ENCODE measurements at places on chromosomes 2 and 18.

GRCh38 chr18:55266981-55267380 lies 307.7 kb upstream of the CCDC68 start:
- DNase-seq, result no peak

- DNase-seq, result no peak
Measured at GRCh38 chr2:207692206-207693065, 19.0 kb upstream of the CCNYL1 start.

DNA sequence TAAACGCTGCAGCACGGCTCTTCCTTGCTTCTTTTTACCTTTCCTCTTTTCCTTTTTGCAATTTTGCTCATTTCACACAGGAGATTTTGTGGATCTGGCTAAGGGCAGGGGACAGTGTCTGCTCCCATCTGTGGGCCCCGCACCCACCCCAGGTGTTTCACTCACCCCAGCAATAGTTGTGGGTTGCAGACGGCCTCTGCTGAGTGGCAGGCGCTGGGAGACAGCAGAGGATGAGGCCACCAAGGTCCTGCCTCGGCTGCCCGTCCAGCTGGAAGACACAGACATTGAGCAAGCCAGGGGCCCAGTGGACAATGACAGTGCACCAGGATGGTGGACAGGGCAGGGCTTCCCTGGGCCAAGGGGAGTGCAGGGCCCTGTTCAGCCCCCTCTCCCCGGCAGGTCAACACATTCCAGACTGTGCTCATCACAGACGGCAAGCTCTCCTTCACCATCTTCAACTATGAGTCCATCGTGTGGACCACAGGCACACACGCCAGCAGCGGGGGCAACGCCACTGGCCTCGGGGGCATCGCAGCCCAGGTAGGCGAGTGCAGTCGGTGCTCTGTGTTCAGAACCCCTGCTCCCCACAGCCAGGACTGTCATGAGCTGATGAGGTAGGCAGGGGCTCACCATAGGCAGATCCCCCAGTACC lies 35.0 kb downstream of the SNED1 start:
- no peak for DNase-seq

GRCh38 chr2:75728614-75729419 lies 18.1 kb upstream of the GCFC2 start:
- DNase-seq, result no peak

DNA sequence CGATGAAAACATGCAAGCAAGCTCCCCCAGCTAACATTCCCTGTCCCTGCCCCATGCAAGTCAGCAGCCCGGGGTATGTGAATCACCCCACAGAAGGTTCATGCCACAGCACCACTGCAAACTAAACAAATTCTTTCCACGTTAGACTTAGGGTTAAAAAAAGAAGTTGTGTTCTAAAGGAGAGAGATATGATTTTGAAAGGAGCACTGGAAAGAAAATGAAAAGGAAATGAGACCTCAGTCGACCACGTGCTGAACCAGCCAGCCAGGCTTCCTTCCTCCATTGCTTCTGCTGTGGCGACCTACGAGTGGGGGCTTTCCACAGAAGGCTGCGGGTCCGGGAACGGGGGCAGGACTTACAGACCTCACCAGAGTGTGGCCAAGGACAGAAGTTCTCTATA lies 52.0 kb downstream of the ARL4C start:
- DNase-seq, result peak; percentile 83

DNA sequence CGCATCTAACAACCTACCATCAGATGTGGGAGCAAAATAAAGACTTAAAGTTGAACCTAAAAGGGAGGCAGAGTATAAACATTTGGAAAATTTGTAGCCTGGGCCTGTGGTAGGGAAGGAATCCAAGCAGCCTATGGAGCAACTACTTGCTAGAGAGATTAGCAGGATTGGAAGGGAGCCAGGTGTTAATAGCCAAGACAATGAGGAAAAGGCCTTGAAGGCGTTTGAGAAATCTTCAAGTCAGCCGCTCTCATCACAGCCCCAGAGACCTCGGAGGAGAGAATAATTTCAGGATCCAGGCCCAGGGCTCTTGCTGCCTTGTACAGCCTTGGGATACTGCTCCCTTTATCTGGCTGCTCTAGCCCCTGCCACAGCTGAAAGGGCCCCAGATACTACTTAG lies 219.7 kb downstream of the THSD7B start:
- DNase-seq, result no peak

GRCh38 chr2:9093324-9093723 lies 89.8 kb upstream of the MBOAT2 start:
- DNase-seq, result no peak

GRCh38 chr18:78737006-78737915 lies 242.4 kb upstream of the SALL3 start:
- DNase-seq, result no peak

DNA sequence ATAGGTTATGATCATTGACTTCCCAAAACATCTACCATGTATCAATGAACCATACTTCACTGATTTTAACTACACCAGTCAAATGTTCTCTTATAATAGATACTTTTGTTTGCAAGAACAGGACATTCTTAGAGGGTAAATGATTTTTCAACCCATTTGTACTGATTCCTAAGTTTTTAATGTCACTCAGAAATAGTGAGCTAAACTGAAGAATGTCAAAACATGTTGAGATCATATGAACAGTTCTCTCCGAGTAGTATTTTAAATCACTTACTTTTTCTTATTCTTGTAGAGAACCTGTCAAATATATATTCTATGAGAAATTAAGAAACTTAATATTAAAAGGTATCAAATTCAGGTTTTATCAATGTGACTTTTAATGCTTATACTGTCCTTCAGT lies 1362.9 kb upstream of the SLC39A10 start:
- no peak for DNase-seq

DNA sequence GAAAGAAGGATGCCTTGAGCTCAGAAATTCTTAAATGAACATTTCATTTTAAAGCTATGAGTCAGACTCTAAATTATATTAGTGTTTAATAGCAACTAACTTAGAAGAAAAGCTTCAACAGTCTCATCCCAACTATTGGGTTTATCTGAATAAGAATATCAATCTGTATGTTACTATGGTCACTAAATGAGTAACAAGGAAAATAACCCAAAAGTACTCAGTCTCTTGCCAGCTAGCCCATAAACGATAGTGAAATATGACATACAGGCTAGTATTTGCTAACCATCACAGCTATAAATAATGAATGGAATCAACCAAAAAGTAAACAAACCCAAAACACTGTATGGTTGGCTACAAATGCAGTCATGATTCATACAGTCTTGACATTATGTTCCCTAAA lies 174.9 kb downstream of the RAB3GAP1 start:
- DNase-seq, result peak; percentile 90

- no peak for DNase-seq
Measured at GRCh38 chr2:42052702-42053481, 5.1 kb downstream of the PKDCC start.

GRCh38 chr18:47263150-47263429 lies 11.6 kb upstream of the SKOR2 start:
- no peak for DNase-seq

DNA sequence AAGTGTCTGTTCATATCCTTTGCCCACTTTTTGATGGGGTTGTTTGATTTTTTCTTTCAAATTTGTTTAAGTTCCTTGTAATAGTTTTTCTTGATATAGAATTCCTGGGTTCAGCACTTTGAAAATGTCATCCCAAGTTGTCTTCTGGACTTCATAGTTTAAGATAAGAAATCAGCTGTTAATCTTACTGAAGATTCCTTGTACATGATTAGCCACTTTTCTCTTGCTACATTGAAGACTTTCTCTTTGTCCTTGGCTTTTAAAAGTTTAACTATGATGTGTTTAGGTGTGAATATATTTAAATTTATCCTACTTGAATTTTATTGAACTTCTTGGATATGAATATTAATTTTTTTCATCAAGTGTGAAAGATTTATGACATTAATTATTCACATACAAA lies 387.2 kb upstream of the CWC22 start:
- no peak for DNase-seq

DNA sequence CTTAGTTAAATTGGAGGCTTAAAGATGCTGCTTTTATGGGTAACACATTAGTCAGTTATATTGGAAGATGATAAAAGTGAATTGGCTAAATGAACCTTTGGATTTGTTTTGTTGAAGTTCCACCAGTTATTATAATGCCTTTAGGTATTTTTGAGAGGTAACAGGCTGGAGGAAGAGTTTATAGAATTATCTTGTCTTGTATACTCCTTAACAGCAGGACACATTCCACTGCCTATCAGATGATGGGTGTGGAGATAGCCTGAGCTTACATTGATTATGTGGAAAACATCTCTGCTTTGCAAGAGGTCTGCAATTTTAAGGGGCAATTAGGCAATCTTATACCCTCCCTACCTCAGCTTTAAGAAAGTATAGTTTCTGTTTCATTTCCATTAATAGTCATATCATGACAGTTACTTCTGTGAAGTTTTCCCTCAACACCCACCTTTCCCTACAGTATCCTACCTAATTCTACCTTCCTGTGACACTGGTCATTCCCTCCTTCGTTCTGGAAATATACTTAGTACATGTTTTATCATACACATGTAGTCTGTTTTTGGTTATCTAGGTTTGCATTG lies 403.7 kb upstream of the SPRED2 start:
- DNase-seq, result no peak

DNA sequence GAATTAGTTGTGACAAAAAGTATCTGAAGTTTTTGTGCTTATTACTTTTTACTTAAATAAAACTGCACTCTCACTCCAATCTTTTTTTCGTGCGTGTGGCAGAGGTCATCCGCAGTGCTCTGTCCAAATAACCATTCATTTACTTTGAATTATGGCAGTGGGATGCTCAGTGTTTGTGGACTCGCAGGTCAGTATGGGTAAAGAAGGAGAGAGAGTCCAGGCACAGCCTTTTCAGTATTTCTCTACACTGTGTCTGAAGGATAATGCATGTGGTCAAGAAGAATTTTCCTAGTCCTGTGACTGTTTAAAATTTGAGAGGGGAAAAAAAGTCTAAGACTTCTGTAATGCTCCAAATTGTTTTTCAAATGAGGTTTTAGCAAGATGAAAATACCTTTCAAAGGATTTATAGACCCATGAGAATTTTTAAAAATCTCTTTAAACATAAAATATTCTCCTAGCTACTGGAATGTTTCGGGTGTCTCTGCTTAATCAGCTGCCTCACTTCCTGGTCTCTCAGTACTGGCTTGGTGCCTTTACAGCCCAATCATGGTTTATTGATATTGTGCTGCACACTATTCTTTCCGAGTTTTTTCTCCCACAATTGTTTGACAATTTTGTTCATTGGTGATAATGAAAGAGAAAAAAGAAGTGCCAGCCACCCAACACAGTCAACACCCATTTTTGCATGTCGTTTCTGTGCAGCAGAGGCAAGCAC lies 453.2 kb downstream of the PTPRM start:
- no peak for DNase-seq

DNA sequence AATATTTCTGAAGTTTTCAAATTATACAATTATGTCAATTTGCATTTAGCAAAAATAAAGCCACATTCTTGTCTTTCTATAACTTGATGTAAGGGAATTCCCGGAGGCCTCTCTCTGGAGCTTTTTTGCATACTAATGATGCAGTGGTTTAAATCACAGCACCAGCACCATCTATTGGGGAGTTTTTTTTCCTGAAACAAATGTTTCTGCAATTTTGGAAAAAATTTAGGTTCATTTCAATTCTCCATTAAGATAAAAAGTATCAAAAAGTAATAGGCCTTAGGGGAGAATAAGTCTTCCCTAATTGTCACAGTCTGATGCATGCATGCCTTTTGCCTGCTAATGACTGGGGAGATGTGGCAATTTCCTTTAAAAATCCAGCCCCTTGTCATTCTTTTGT lies 13.5 kb downstream of the CBLN2 start:
- no peak for DNase-seq

DNA sequence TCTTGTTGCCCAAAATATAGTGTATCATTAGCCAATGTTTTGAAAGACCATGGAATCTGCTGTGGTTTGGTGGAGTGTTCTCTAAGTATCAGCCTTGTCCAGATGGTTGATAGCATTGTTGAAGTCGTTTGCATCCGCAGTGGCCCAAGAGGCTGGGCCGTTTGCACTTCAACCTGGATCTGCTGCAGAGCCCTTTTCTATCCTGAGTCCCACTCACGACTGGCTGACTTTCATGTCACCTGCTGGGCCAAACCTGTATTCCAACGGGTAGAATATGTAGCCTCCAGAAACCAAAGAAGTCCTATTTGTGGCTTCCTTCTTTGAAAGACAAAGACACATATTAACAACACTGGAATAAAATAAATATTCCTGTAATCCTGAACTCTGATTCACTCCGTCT lies 1154.1 kb downstream of the RPIA start:
- DNase-seq, result no peak

GRCh38 chr2:222490131-222490530 lies 65.8 kb downstream of the SGPP2 start:
- no peak for DNase-seq

GRCh38 chr2:178250429-178250828 lies 56.1 kb downstream of the OSBPL6 start:
- no peak for DNase-seq

- DNase-seq, result no peak
Measured at GRCh38 chr2:68225119-68225632, 27.2 kb downstream of the PPP3R1 start.

DNA sequence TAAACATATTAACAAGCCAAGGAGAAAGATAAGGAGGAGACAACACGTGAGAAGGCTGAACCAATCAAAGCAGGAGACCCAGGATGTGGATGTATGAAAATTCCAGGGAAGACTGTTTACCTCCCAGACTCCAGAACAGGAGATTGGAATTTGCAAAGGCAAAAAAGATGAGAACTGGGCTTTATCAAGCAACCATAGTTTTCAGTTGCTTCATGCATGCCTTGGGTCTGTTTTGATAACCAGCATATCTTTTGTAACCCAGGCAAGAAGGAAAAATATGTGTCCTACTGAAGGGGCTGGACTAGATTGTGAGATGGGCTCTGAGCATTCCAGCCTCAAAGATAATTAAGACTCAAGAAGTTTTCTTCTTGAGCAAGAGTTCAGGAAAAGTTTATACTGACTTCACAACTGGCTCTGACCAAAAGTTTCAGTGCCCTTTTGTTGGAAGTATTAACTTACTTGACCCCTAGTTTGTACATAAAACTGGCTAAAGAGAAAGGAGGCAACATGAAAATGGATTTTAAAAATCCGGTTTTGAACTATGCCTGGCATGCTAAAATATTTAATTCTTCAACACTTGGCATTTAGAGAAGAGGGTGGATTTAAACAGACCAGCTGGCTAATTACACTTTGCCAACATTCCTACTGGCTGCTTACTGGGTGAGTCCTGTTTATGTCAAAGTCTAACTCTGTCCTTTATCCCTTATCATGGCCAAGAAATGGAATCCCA lies 79.3 kb upstream of the CD28 start:
- DNase-seq, result peak; percentile 95

- DNase-seq, result no peak
Measured at GRCh38 chr18:74500372-74500771, 4.2 kb downstream of the CNDP2 start.

DNA sequence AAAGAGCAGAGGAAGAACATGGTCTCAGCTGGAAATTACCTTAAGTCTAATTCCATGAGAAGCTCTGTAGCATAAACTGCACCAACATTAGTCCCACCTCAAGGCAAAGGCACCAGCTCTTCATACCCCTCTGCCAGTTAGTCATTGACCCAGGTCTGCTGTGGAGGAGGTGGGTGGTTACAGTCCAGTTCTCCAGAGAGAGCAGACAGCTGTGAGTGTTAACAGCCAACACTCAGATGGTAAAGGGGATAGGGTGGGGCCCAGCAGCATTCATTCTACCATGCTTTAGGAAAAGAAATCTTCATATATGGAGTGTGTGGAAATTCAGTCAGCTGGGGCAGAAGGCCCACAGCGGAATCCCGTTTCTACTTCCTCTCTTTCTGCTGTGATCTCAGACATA lies 159.7 kb upstream of the FBXO11 start:
- no peak for DNase-seq
